ENCODE measurements at places on chromosomes 13 and 19. TPM values are rescaled to one million over a fixed set of nuclear protein-coding genes. Genes with fewer than 3 reads are reported as not detected.

GRCh38 chr13:84985860-84986259 lies 813.4 kb downstream of the SLITRK6 start:
- no peaks in the 10 kb centered on the region for H3K36me3 ChIP-seq
- H3K4me3 ChIP-seq = no peak overlapping the region
- H3K4me1 ChIP-seq = no peaks in the 10 kb centered on the region
- no peaks in the 10 kb centered on the region for H3K27me3 ChIP-seq
- no peak for DNase-seq

- H3K4me1 ChIP-seq = peaks cover 15% of the 10 kb centered on the region
- H3K4me3 ChIP-seq = peak overlapping the region; percentile 48
- H3K36me3 ChIP-seq = no peaks in the 10 kb centered on the region
- H3K27ac ChIP-seq = no peak overlapping the region
- peak; percentile 68 for DNase-seq
These were observed 721 bp downstream of the TNFSF11 start for GRCh38 chr13:42574435-42575311.

The NLRP9 gene
- polyA plus RNA-seq = not detected

The ZNF439 gene
- polyA plus RNA-seq = 19.7 TPM

DNA sequence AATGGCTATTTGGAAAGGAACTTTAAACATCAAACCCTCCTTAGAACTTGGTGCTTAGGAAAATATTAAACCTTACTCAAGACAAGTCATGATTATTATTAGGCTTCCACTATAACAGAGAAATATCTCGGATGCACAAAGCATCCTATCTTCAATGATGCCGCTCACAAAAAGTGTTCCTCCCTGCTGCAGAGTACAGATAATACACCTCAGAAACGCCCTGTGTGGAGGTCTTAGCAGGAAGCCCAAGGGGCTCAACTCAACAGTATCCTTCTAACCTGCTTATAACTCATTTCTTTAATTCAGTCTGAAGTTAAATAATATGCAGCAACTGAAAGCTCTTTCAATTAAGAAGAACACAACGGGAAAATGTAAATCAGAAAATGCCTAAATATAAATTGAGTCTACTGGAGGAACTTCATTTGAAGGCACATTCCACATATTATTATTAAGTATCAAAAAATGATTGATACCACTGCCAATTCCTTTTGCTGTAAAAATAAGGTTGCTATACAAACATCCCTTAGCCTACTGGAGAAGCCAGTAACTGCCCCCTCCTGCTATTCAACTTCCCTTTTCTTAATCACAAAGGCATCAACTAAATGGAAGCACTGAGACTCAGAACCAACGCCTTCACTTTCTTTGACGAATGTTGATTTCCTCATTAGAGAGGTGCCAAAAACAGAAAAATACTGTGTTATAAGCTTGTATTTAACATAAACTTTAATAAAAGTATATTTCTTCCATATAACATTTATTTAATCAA lies 12.0 kb downstream of the ELF1 start:
- peaks cover 22% of the 10 kb centered on the region for H3K36me3 ChIP-seq
- H3K4me1 ChIP-seq = peaks cover 66% of the 10 kb centered on the region

DNA sequence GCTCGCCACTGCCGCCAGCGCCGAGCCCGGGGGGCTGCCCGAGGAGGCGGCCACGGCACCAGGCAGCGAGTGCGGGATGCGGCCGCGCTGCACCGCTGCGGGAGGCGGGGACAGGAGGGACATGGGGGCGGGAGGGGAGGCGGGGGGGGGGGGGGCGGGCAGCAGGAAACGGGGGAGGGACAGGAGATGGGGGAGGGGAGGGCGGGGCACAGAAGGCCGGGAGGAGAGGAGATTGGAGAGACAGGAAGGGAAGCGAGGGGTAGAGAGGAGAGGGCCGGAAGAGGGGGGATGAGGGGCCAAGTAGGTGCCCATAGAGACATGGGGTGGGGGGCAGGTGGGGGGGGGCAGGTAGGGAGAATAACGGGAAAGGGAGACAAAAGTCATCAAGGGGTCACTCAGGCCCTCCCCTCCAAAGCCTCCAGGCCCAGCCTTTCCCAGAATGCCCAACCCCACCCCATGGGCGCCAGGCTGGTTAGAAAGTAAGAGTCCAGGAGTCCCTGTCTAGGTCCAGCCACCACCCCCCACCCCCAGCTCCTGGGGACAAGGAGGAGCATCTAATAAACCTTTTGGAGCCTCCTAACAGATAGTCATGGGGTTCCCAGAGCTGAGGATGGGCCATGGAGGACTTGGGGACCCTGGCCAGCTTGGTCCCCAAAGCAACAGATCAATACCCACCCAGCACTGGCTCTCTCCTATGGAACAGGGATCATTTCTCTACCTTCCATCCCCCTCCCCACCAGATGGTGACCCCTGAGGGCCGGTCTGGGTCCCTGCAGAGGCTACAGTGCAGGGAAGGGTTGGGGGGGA lies 9.5 kb downstream of the NR2F6 start:
- H3K36me3 ChIP-seq = no peaks in the 10 kb centered on the region
- peak; percentile 18 for DNase-seq
- H3K27ac ChIP-seq = no peak overlapping the region
- H3K27me3 ChIP-seq = no peaks in the 10 kb centered on the region
- H3K4me3 ChIP-seq = no peak overlapping the region
- peaks cover 8% of the 10 kb centered on the region for H3K4me1 ChIP-seq

DNA sequence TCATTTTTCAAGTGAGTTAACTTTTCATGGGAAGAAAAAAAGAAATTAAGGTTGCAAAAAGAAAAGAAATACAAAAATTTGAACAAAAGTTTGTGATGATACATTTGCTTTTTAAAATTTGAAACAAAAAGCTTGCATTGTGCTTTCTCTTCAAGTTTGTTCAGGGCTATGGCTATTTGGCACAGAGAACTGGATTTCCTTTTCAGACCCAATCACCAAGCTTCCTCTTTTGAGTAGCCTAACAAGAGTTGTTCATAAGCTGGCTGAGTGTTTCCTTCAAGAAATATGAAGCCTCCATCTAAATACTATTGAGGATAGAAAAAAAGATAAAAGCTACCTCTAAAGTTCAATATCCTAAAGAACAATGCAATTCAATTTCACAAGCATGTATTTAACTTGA lies 787.8 kb downstream of the LIG4 start:
- H3K36me3 ChIP-seq = no peaks in the 10 kb centered on the region
- H3K27ac ChIP-seq = no peak overlapping the region
- H3K4me3 ChIP-seq = no peak overlapping the region
- DNase-seq = no peak
- no peaks in the 10 kb centered on the region for H3K27me3 ChIP-seq
